ENCODE measurements at places on chromosomes 4 and X.

DNA sequence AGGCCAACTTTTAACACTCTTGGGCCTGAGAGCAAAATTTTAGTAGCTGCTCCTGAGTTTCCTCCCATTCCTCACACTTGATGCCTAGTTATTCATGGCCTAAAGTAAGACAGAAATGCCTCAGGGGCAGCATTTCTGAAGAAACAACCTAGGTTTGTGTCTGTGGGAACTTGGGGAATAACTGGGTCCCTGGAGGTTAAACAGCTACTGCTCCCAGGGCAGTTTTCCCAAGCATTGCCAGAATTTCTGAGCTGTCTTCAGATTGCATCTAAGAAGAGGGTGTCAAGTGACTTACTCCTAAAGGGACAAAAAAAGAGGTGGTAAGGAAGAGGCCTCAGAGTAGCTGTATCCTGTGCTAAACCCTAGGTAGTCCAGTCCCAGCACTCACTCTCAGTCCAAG is 130.8 kb upstream of the ACSL4 start:
- no peak for DNase-seq

GRCh38 chr4:1105662-1106061 is 7.7 kb downstream of the RNF212 start:
- no peak for DNase-seq

- no peak for DNase-seq
Measured at GRCh38 chrX:115413246-115413878, 123.8 kb downstream of the LUZP4 start.

- no peak for DNase-seq
Measured at GRCh38 chrX:153884590-153884989, 1.4 kb downstream of the L1CAM start.

GRCh38 chrX:147476008-147476407 is 435.7 kb upstream of the FMR1 start:
- peak; percentile 42 for DNase-seq

DNA sequence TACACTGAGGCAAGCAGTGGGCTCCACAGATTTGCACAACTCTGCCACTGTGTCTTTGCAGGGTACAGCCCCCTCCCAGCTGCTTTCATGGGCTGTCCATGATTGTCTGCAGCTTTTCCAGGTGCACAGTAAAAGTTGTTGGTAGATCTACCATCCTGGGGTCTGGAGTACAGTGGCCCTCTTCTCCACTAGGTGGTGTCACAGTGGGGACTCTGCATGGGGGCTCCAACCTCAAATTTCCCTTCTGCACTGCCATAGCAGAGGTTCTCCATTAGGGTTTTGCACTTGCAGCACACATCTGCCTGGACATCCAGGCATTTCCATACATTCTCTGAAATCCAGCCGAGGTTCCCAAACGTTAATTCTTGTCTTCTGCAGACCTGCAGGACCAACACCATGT is 1002.3 kb downstream of the FAM133A start:
- DNase-seq = no peak

DNA sequence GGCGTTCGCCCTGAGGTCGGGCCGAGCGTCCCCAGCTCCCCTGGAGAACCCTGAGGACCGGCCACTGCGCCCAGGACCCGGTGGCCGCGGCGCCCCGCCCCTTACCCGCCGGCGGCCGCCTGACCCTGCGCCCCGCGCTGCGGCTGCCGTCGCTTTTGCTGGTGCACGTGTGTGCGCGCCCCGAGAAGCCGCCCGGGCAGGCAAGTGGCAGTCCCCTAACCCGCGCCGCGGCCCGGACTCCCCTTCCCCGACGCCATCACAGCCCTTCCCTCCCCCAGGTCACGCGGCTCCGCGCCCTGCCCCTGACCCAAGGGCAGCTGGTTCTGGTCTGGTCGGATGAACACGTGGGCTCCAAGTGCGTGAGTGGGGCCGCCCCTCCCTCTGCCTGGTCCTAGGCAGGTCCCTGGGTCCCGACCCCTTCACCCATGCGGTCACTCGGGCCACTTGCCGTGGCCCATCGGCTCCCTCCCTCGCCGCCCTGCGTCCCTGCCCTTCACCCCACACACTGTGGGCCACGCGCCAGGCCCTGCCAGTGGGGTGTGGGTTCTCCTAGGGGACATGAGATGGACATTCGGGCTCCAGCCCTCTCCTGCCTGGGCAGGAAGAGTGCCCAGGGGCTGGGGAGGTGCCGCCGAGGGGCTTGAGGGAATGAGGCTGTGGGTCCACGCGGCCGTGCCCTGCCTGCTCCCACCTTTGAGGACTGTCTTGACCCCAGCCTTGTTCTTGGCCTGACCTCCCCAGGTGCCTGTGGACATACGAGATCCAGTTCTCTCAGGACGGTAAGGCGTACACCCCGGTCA is 8.0 kb upstream of the FGFRL1 start:
- no peak for DNase-seq

DNA sequence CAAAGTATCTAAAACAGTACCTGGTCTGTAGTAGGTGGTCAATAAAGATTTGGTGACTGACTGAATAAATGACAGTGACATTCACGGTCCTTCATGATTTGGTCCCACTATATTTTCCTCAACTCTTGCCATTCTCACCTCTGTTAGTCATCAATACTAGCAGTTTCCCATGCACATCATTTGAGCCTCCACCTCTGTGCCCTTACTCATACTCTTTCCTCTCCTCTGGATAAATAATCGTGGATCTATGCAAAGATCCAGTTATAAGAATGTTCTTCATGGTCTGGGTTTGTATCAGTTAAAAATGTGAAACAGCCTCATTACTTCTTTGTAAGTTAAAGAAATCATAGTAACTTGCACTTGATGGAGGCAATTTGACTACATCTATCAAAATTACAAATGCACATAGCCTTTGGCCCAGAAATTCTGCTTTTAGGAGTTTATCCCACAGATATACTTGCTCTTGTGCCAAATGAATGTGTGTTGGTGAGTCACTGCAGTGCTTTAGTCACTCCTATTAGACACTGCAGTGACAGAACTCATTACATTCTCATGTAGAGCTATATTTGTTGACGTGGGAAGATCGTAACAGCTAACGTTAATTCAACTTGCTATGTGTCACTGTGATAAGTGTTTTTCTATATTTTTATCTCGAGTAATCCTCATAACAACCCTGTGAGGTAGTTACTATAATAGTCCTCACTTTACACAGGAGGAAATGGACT is 121.9 kb upstream of the SMIM10 start:
- DNase-seq = no peak

DNA sequence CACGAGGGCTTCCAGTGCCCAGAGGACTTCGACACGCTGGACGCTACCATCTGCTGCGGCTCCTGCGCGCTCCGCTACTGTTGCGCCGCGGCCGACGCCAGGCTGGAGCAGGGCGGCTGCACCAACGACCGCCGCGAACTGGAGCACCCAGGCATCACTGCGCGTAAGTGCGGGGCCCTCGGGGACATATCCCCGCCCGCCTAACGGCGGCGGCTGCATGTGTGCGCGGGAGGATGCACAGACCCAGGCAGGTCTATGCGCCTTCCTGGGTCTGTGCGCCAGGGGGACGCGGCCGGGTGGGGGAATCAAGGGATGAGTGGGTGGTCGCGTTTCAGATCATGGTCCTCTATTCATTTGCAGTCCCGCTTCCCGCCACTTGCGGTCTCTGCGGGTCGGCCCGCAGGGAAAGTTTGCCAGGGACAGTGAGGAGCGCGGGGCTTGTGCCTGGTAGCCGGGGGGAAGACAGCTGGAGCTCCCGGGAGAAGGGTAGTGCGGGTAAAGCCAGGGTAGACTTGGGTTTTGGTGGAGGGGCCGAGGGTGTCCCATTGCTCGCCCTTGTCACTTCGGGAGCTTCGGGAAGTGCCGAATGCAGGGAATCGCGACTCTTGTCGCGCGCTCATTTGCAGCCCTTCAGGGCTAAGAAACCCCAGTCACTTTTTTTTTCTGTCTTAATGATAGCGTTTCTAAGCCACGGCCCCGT is 1.0 kb downstream of the SHISA3 start:
- peak; percentile 13 for DNase-seq

DNA sequence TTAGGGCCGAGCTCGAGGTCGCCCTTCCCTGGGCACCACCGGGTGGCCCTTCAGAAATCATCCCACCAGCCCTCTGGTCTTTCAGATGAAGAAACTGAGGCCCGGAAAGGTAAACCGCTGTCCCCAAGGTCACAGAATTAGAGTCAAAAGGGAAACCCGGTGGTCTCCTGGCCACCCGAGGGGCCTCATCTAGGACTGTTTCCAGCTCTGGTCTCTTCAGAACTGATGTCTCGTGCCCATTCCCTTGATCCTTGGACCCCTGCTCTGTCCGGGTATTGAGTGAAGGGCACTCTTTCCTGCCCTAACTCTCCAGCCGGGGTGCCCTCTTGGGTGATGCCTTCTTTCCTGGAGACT is 841 bp downstream of the HTRA3 start:
- no peak for DNase-seq
